ENCODE measurements at places on chromosomes 4 and X.

- peak; percentile 25 for DNase-seq
Measured at GRCh38 chr4:47032405-47033106, 1.2 kb downstream of the GABRB1 start.

DNA sequence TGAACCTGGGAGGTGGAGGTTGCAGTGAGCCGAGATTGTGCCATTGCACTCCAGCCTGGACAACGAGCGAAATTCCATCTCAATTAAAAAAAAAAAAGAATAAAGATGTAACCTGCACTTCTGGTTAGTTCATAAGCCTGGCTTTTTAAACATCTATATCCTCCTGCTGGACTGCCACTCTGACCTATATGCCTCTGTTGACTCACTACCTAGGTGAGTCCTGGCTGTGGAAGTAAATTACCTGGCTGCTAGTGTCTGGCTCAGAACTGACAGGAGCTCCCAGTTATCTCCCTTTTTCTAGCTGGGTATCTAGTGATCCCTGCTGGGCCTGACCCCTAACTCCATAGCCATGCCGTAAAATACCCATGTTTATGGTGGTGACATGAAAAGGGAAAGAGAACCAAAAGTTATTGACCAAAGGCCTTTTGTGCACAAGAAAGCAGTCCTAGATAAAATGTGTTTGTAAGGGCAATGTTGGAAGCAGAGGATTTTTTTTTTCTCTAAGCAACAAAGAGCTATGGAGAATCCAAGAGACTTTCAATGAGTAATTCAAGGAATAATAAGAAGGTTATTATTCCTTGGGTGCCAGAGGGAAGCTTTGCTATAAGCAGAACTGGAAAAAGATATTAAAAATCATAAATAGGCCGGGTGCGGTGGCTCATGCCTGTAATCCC, 10.4 kb upstream of the G3BP2 start:
- DNase-seq = no peak

- no peak for DNase-seq
Measured at GRCh38 chr4:2977211-2978088, 14.1 kb downstream of the GRK4 start.

DNA sequence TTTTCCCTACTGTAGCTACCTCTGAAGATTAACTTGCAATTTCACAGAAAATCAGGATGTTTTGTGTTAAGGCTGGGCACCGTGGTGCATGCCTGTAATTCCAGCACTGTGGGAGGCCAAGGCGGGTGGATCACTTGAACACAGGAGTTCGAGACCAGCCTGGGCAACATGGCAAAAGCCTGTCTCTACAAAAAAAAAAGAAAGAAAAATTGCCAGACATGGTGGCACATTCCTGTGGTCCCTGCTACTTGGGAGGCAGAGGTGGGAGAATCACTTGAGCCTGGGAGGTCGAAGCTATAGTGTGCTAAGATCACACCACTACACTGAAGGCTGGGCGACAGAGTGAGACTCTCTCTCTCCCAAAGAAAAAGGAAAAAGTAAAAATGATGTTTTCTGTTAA, 27.4 kb downstream of the APELA start:
- no peak for DNase-seq

DNA sequence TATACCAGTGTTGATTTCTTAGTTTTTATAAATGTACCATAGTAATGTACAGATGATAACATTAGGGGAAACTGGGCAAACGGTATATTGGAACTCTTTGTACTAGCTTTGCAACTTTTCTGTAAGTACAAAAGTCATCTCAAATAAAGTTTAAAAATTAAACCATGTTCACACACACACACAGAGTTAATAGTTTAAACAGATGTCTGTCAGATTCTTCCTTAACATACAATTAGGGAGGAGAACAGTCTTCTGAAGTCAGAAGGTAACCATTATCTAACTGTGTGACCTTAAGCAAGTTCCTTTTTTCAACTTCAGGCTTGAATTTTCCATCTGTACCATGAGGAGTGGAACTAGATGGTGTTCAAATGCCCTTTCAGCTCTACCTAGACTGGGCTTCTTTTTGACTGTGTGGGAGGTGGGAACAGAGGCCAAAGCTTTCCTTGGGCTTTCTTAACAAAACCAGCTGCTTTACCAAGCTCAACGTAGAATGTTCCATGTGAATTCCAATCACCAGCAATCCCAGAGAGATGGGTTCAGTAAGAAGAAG, 127.8 kb downstream of the NEXMIF start:
- DNase-seq = no peak

DNA sequence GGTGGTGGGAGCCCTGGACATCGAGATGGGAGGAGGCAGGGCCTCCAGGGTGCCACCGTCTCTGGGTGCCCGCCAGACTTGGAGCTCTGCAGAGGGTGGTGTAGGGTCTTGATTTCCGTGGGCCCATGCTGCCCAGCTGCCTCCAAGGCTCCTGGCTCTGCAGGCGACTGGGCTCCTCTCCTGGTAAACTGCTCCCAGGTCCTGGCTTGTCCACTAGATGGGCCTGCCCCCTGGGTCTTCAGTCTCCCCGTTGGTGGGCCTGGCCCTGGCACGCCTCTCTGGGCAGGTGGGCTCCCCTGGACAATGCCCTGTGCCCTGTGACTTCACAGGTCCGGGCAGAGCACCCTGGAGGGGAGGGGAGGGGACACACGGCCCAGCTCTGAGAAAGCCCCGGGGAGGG, 7.7 kb downstream of the FGFR3 start:
- no peak for DNase-seq

- no peak for DNase-seq
Measured at GRCh38 chr4:24404281-24404680, 180.1 kb downstream of the DHX15 start.

- no peak for DNase-seq
Measured at GRCh38 chr4:10035130-10035529, 13.8 kb upstream of the SLC2A9 start.

DNA sequence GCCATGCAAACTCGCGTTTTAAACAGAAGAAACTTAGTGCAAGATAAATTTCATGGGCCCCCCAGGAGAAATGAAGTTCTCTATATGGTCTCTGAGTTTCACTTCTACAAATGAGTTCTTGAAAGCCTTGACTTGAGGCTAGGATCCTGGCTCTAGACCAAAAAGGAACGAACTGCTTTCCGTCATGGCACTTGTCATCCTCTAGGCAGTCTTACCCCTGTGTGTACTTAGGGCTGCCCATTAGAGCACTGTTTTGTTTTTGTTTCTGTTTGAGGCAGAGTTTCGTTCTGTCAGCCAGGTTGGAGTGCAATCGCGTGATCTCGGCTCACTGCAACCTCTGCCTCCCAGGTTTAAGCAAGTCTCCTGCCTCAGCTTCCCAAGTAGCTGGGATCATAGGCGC, 29.0 kb downstream of the RNF4 start:
- no peak for DNase-seq

GRCh38 chr4:56106180-56107147, 157.7 kb downstream of the CEP135 start:
- DNase-seq = no peak

- DNase-seq = no peak
Measured at GRCh38 chr4:110260299-110260698, 61.9 kb upstream of the ELOVL6 start.

DNA sequence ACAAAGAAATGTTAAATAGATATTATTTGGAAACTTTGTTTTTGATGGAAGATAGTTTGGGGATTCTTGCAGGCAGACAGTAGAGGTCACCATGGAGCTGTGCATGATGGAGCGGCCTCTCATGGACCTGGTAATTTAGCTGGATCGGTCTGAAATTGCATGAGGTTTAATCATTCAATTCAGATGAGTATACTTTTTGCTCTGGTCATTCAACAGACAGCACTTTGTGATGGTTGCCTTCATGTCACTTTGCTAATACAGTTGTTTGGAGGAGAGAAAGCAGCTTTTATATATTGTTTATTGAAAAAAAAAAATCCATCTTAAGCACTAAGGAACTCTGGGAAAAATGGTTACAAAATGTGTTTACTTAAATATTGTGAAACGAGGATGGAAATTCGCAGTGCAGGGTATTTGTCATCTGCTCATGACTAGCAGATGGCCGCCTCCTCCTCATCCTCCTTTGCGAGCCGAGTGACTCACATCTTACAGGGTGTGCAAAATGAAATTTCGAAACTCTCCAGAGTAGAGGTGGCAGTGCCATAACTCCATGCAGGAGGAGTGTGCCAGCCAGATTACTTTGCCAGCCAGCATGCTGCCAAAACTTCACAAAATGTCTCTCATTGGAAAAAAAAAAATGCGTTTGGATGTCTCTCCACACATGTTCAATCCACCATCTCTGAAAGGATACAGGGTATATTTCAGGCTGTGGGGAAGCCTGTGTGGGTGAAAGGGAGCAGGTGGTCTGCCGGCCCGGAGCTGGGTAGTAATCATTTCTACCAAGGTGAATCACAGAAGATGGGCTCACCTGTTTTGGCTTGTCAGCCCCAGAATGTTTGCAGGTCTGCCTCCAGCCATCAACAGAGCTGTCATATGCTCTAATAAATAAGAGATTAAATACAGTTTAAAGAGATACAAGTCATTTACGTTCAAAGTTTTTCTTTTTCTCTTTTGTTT, 314.9 kb upstream of the DIPK2B start:
- peak; percentile 24 for DNase-seq

DNA sequence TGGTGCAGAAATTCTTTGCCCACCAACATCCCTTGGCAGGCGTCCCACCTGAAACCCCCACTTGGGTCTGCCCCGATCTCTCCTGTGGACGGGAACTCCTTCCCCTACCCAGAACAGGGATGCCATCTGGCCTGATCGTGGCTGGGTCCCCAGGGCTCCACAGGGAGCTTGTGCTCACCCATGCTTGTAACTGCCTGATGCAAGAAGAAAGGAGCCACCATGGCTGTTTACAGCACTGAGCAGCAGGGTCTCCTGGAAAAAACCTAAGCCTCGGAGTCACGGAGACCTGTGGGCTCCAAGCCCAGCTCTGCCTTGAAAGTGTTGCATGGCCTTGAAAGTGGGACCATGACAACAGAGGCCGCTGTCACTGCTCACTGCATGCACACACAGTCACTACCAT, 101.5 kb upstream of the AFAP1 start:
- no peak for DNase-seq

DNA sequence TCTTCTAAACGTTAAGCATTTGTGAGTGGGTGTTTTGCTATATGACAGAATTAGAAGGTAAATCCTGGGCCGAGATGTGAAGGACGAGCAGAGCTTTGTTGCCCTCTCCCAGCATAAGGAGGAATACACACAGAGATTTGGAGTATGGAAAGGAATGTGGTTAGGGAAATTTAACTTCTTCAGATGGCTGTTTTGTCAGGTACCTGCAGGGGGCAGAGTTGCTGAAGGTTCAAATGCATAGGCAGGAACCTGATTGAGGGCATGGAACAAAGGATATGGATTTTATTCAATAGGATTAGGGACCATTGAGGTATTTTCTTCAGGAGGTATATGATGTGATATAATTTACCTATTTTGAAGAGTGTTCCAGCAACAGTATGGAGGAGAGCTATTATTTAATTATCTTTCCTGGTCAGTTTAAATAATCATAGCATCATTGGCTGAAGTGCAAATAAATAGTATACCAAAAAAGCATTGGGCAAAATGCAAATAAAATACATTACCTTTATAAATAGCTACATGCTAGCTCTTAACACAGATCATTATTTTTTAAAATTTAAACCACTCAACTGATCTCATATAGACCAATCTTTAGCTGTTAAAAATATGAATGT, 143.6 kb downstream of the SLIT2 start:
- no peak for DNase-seq

DNA sequence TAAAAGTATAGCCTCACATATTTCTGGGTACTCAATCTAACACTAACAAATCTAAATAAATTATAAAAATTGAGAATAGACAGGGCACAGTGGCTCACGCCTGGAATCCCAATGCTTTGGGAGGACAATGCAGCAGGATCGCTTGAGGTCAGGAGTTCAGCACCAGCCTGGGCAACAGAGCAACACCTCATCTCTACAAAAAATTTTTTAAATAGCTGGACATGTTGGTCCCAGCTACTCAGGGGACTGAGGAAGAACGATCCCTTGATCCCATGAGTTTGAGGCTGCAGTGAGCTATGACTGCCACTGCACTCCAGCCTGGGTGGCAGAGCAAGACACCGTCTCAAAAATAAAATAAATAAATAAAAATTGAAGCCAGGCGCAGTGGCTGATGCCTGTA, 192.7 kb downstream of the LRBA start:
- no peak for DNase-seq

- no peak for DNase-seq
Measured at GRCh38 chrX:41720125-41720779, 3.7 kb upstream of the GPR82 start.

DNA sequence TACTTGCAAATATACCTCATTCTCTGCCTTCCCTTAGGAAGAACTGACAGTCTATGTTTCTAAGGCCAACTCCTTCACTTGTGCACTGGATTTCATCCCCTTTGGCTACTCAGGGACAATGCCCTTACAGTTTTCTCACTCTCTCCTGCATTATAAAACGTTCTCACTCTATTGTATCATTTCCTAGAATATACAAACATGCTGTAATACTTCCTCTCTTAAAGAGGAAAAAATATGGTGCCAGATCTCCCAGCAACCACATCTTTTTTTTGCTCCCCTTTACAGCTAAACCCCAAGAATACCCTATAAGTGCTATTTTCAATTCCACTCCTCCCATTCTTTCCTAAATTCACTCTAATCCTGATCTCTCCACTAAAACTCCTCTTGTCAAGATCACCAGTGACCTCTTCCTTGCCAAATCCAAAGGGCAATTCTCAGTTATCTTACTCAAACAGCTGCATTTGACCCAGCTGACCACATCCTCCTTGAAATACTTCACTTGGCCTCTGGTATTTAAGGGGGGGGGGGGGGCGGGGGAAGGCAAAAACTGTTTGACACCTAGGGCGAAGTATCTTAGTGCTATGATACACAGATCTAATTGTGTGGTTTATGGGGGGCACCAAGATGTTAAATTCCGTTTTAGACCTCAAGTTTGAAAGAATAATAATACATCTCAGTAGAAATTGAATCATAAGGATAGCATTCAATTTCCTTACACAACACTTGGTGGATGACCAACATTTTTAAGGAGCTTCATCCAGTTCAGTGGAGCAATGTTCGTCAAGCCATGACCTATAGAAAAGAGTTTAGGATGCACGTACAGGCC, 1.6 kb downstream of the RCHY1 start:
- no peak for DNase-seq

GRCh38 chr4:53646795-53647194, 55.5 kb upstream of the LNX1 start:
- DNase-seq = no peak

- no peak for DNase-seq
Measured at GRCh38 chr4:181528570-181529184, 714.5 kb upstream of the TENM3 start.

DNA sequence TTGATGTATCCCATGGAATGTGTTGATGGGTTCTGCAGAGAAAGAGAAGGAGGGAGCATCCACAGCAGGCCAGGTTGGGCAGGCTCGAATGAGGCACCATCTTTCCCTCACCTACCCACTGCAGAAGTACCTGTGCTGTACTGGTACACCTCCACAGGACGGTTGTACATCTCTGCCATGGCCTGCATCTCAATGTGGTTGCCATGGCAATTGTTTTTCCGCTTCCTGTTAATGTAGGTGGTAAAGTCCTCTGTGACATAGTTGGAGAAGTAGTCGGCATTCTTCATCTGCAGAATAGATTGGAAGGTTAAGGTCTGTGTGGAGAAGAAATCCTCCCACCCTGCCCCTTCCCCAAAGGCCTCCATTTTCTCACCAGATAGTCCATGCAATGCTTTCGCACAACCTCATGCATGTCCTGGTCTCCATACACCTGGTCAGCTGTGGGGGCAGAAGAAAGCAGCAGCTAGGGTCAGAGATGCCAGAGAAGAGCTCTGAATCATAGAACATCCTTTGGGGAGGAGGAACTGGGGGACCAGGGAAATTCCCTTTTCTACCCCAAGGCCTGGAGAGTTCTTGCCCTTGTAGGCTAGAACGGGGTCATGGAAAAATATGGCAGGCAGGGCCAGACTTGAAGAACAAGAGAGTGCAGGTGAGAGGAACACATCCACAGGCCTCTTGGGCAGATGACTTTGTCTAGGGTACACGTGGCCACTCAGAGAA, 15.9 kb upstream of the PIM2 start:
- DNase-seq = no peak
